ENCODE measurements at places on chromosomes 2 and 18.

GRCh38 chr2:100878000-100878791 is 58.3 kb downstream of the NPAS2 start:
- H3K27me3 ChIP-seq = no peaks in the 10 kb centered on the region
- DNase-seq = no peak
- H3K27ac ChIP-seq = no peak overlapping the region
- no peaks in the 10 kb centered on the region for H3K36me3 ChIP-seq

GRCh38 chr2:224887141-224887540 is 155.1 kb downstream of the DOCK10 start:
- no peak overlapping the region for H3K27ac ChIP-seq
- no peaks in the 10 kb centered on the region for H3K27me3 ChIP-seq
- no peak for DNase-seq
- peaks cover 6% of the 10 kb centered on the region for H3K4me1 ChIP-seq

DNA sequence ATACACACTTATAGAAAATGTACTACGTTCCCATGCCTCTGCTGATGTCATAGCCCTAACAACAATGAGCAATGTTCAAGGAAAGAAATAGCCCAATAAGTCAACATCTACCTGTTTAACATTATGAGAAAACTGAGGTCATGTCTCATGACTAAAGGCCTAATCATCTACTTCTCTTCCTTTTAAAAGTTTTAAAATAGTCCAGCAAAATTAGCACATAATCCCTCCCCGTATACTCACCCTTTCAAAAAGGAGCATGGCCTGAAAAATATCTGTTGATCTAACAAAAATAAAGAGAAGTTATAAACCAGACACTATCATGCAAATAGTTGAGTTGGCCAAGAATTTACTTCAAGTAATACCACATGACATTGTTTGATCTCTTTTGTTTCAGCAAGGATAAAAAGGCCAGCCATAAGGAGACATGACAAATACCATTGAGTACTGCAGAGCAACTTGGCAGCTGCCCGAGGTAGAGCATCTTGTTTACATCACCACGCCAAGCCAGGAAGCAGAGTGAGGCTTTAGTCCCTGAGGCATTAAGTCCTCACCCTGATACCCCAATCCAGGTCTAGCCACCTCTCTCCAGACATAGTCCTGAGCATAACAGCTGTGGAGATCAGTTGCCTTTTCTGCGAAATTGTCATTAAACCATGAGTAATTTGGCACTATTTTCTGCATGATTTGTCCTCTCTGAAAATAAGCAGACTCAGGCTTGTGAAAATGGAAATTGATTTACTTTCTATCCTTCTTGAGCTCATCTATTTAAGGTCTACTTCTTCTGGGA is 137.4 kb upstream of the ETAA1 start:
- H3K27me3 ChIP-seq = no peaks in the 10 kb centered on the region
- no peaks in the 10 kb centered on the region for H3K36me3 ChIP-seq
- DNase-seq = no peak
- H3K4me3 ChIP-seq = no peak overlapping the region
- no peak overlapping the region for H3K27ac ChIP-seq
- H3K4me1 ChIP-seq = peaks cover 9% of the 10 kb centered on the region

- H3K27me3 ChIP-seq = no peaks in the 10 kb centered on the region
- H3K27ac ChIP-seq = no peak overlapping the region
- DNase-seq = no peak
- H3K4me3 ChIP-seq = no peak overlapping the region
These were observed 140.9 kb downstream of the DIS3L2 start for GRCh38 chr2:232102380-232102779.

GRCh38 chr2:137420744-137421143 is 543.5 kb upstream of the HNMT start:
- H3K27me3 ChIP-seq = no peaks in the 10 kb centered on the region
- no peaks in the 10 kb centered on the region for H3K4me1 ChIP-seq
- no peak for DNase-seq
- H3K27ac ChIP-seq = no peak overlapping the region
- H3K4me3 ChIP-seq = no peak overlapping the region

All from tibial nerve (tissue), 4 donors.